Activated CD8-positive, alpha-beta memory T cell treated with anti-CD3 and anti-CD28 coated beads, Interleukin-2, amount 10 ng/mL, durations not matched to agents 7 days and 5 days (primary cell): ENCODE measurements at places on chromosomes 3 and 15. TPM values are rescaled to one million over a fixed set of nuclear protein-coding genes. Genes with fewer than 3 reads are reported as not detected.

Gene CP
- total RNA-seq: not detected

Gene CCR9
- total RNA-seq: 9.7 TPM

Gene SENP7
- total RNA-seq: 23.2 TPM

Gene GOLGA6L26
- total RNA-seq: not detected

Gene UNC13C
- not detected for total RNA-seq

Gene CD200R1
- 9.5 TPM for total RNA-seq

Gene LZTFL1
- 9.3 TPM for total RNA-seq

Gene GMNC
- not detected for total RNA-seq

Gene GOLGA8T
- total RNA-seq: 0.77 TPM

Gene CD80
- total RNA-seq: 47.0 TPM

Gene MAP1A
- 3.0 TPM for total RNA-seq

Gene DISP2
- 0.23 TPM for total RNA-seq

Gene FBXL2
- total RNA-seq: not detected

Gene GPR171
- total RNA-seq: 218 TPM

Gene LRRN1
- total RNA-seq: 0.26 TPM

Gene PLS1
- total RNA-seq: 4.5 TPM

Gene SLC6A20
- total RNA-seq: 0.05 TPM

Gene TNFAIP8L3
- total RNA-seq: not detected

Gene DNAH12
- not detected for total RNA-seq

Gene SERPINI2
- not detected for total RNA-seq

Gene XIRP1
- total RNA-seq: 0.06 TPM

Gene LRRC31
- total RNA-seq: not detected

Gene GP5
- total RNA-seq: 0.28 TPM

Gene TTLL13
- total RNA-seq: 0.80 TPM

Gene RARRES1
- not detected for total RNA-seq
